ENCODE measurements at places on chromosomes 3 and 15. TPM values are rescaled to one million over a fixed set of nuclear protein-coding genes. Genes with fewer than 3 reads are reported as not detected.

CLSTN2 gene
- total RNA-seq: not detected

CSPG4 gene
- not detected for total RNA-seq

MUC4 gene
- total RNA-seq: 0.06 TPM

- H3K4me1 ChIP-seq: no peaks in the 10 kb centered on the region
- DNase-seq: no peak
- no peaks in the 10 kb centered on the region for H3K27me3 ChIP-seq
Observed at GRCh38 chr15:27705056-27705455, 394.1 kb downstream of the OCA2 start.

GRCh38 chr15:33649217-33649933 lies 318.9 kb upstream of the CHRM5 start:
- H3K4me3 ChIP-seq: no peak overlapping the region
- no peaks in the 10 kb centered on the region for H3K27me3 ChIP-seq
- DNase-seq: no peak
- H3K27ac ChIP-seq: no peak overlapping the region
- H3K4me1 ChIP-seq: no peaks in the 10 kb centered on the region

DNA sequence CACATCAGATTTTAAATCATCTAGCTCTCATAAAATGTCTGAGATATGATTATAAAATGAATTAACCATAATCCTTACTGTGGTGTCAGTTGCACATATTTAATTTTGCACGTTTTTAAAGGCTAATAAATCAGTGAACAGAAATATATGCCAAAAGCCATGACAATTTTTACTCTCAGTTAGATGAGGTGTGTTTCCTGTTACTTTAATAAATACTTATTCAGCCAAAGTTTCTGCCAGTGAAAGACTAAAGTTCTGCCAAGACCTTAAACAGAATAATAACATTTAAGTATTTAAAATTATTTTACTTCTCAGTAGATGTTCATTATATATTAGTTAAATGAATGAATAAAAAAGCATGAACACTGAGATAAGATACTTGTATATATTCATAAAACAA lies 1150.1 kb downstream of the NAALADL2 start:
- no peaks in the 10 kb centered on the region for H3K27me3 ChIP-seq
- H3K4me1 ChIP-seq: no peaks in the 10 kb centered on the region
- no peak overlapping the region for H3K4me3 ChIP-seq
- DNase-seq: no peak
- no peaks in the 10 kb centered on the region for H3K36me3 ChIP-seq

GRCh38 chr3:25823314-25823713 lies 33.4 kb downstream of the OXSM start:
- peaks cover 6% of the 10 kb centered on the region for H3K27me3 ChIP-seq
- no peaks in the 10 kb centered on the region for H3K36me3 ChIP-seq
- peaks cover 10% of the 10 kb centered on the region for H3K4me1 ChIP-seq
- no peak for DNase-seq
- no peak overlapping the region for H3K27ac ChIP-seq

GRCh38 chr3:126671521-126671920 lies 16.6 kb upstream of the TXNRD3 start:
- H3K36me3 ChIP-seq: peaks cover 6% of the 10 kb centered on the region
- peaks cover 3% of the 10 kb centered on the region for H3K4me1 ChIP-seq
- no peak for DNase-seq
- H3K27me3 ChIP-seq: peaks cover 11% of the 10 kb centered on the region
- H3K4me3 ChIP-seq: no peak overlapping the region

- peaks cover 6% of the 10 kb centered on the region for H3K4me1 ChIP-seq
- no peaks in the 10 kb centered on the region for H3K36me3 ChIP-seq
- no peak for DNase-seq
- H3K27me3 ChIP-seq: peaks cover 36% of the 10 kb centered on the region
- no peak overlapping the region for H3K27ac ChIP-seq
Observed at GRCh38 chr15:81097890-81098280, 36.2 kb upstream of the CFAP161 start.

- no peaks in the 10 kb centered on the region for H3K27me3 ChIP-seq
- no peak overlapping the region for H3K27ac ChIP-seq
- DNase-seq: no peak
- H3K4me1 ChIP-seq: no peaks in the 10 kb centered on the region
- H3K4me3 ChIP-seq: no peak overlapping the region
Observed at GRCh38 chr3:1677576-1678156, 421.0 kb upstream of the CNTN4 start.

GRCh38 chr15:49466119-49466518 lies 43.1 kb downstream of the FGF7 start:
- no peaks in the 10 kb centered on the region for H3K36me3 ChIP-seq
- no peak overlapping the region for H3K4me3 ChIP-seq
- no peak overlapping the region for H3K27ac ChIP-seq
- H3K4me1 ChIP-seq: peaks cover 8% of the 10 kb centered on the region
- no peak for DNase-seq

- H3K27me3 ChIP-seq: no peaks in the 10 kb centered on the region
- H3K27ac ChIP-seq: no peak overlapping the region
- no peak overlapping the region for H3K4me3 ChIP-seq
- peaks cover 32% of the 10 kb centered on the region for H3K4me1 ChIP-seq
Observed at GRCh38 chr3:70992131-70992530, 591.4 kb downstream of the FOXP1 start.

GRCh38 chr3:196207833-196208607 lies 3.2 kb downstream of the ZDHHC19 start:
- peak; percentile 60 for DNase-seq
- peak overlapping the region; percentile 86 for H3K4me3 ChIP-seq
- peak overlapping the region; percentile 66 for H3K27ac ChIP-seq
- H3K36me3 ChIP-seq: no peaks in the 10 kb centered on the region
- H3K4me1 ChIP-seq: peaks cover 10% of the 10 kb centered on the region
- H3K27me3 ChIP-seq: peaks cover 24% of the 10 kb centered on the region

- no peak overlapping the region for H3K4me3 ChIP-seq
- DNase-seq: no peak
- no peak overlapping the region for H3K27ac ChIP-seq
- peaks cover 39% of the 10 kb centered on the region for H3K36me3 ChIP-seq
- H3K27me3 ChIP-seq: no peaks in the 10 kb centered on the region
- peaks cover 22% of the 10 kb centered on the region for H3K4me1 ChIP-seq
Observed at GRCh38 chr3:14962762-14963161, 15.4 kb downstream of the NR2C2 start.

- no peaks in the 10 kb centered on the region for H3K4me1 ChIP-seq
- no peaks in the 10 kb centered on the region for H3K36me3 ChIP-seq
- no peak for DNase-seq
- no peaks in the 10 kb centered on the region for H3K27me3 ChIP-seq
Observed at GRCh38 chr3:68703066-68703465, 229.3 kb downstream of the TAFA4 start.

- H3K27me3 ChIP-seq: no peaks in the 10 kb centered on the region
- H3K4me1 ChIP-seq: peaks cover 30% of the 10 kb centered on the region
- peaks cover 2% of the 10 kb centered on the region for H3K36me3 ChIP-seq
- H3K4me3 ChIP-seq: no peak overlapping the region
- DNase-seq: no peak
- H3K27ac ChIP-seq: no peak overlapping the region
Observed at GRCh38 chr15:85044251-85044853, 62.7 kb downstream of the PDE8A start.

DNA sequence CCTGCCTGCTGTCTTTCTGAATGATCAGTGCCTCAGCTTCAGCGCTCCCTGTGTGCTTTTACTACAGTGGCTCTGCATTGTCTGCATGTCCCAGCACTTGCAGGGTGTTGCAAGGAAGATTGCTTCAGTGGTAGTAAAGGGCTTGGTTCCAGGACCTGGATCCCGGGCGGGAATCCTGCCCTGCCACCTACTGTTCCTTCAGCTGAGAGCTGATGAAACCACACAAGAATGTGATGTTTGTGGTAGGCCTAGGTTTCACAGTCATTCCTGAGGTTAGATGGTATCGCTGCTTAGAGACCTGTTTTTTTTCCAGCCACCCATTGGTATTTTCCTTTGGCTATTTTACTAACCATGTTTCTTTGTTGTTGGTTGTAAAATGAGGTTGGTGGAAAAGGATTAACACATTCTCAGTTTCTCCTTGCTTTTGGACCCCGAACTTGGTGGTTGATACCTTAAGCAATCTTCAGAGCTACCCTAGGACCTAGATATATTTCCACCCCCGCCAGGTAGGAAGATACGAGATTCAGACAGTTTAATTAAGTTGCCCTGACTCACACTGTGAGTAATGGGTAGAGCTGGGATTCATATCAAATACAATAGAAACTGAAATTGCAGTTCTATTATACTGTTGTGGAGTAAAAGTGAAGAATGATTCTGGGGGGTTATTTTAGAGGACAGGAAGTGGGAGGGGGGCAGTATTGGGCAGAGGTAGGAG lies 11.4 kb downstream of the GPR87 start:
- H3K27me3 ChIP-seq: peaks cover 8% of the 10 kb centered on the region
- DNase-seq: no peak
- H3K27ac ChIP-seq: no peak overlapping the region

- peaks cover 2% of the 10 kb centered on the region for H3K27me3 ChIP-seq
- H3K4me1 ChIP-seq: no peaks in the 10 kb centered on the region
- no peak overlapping the region for H3K4me3 ChIP-seq
- DNase-seq: no peak
Observed at GRCh38 chr3:55454611-55455010, 32.5 kb downstream of the WNT5A start.
